ENCODE measurements at places on chromosomes 2 and 18.

DNA sequence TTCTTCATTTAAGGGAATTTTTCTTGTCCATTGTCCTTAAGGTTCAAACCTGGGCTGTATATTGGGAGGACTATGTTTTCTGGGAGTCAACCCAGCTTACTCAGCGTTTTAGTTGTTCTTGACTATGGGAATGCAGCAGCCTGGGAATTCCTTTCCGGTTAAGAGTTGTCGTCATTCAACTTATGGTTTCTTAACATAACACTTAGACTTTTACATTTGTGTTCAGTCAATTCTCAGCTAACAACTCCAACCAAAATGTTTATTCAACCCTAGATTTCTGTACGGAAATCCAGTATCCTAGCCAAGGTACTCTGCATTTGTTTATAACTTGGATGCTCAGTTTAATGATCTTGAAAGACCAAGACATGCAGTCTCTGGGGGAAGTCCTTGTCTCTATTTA is 960.9 kb downstream of the CBLN2 start:
- H3K27ac ChIP-seq, result no peak overlapping the region
- DNase-seq, result no peak
- H3K4me3 ChIP-seq, result no peak overlapping the region
- H3K4me1 ChIP-seq, result no peaks in the 10 kb centered on the region
- no peaks in the 10 kb centered on the region for H3K36me3 ChIP-seq

- DNase-seq, result no peak
- no peak overlapping the region for H3K27ac ChIP-seq
- peaks cover 32% of the 10 kb centered on the region for H3K4me1 ChIP-seq
- H3K4me3 ChIP-seq, result no peak overlapping the region
- H3K36me3 ChIP-seq, result no peaks in the 10 kb centered on the region
Observed at GRCh38 chr2:118124288-118124891, 36.1 kb downstream of the INSIG2 start.

GRCh38 chr2:171178993-171179392 is 18.3 kb upstream of the TLK1 start:
- peaks cover 17% of the 10 kb centered on the region for H3K4me1 ChIP-seq
- H3K27me3 ChIP-seq, result no peaks in the 10 kb centered on the region
- no peak overlapping the region for H3K4me3 ChIP-seq
- no peaks in the 10 kb centered on the region for H3K36me3 ChIP-seq
- no peak for DNase-seq

GRCh38 chr2:180115675-180116074 is 108.6 kb upstream of the CWC22 start:
- DNase-seq, result no peak
- H3K27me3 ChIP-seq, result no peaks in the 10 kb centered on the region
- H3K36me3 ChIP-seq, result no peaks in the 10 kb centered on the region
- no peak overlapping the region for H3K27ac ChIP-seq
- no peak overlapping the region for H3K4me3 ChIP-seq

DNA sequence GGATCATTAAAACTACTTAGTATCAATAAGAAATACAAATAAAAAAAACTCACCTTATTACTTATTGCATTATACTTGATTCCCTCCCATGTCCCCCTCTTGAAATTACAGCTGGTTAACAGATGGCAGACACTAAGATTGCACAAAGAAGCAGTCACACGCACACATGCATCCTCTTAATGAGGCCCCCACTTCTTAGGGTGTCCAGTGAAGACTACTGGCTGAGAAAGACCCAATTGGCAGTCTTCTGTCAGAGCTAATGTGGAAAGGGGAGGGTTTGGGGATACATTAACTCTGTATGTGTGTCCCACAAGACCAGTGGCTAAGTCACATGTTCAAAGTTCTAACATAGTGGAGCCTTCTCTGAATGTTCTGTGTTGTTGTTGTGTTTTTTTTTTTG is 210.7 kb downstream of the MTX2 start:
- H3K27me3 ChIP-seq, result peaks cover 13% of the 10 kb centered on the region
- no peak overlapping the region for H3K4me3 ChIP-seq
- H3K36me3 ChIP-seq, result no peaks in the 10 kb centered on the region
- no peak overlapping the region for H3K27ac ChIP-seq
- 0 out of 2 replicates have a peak, but pooled peaks cover 10% of the 10 kb centered on the region for H3K4me1 ChIP-seq

DNA sequence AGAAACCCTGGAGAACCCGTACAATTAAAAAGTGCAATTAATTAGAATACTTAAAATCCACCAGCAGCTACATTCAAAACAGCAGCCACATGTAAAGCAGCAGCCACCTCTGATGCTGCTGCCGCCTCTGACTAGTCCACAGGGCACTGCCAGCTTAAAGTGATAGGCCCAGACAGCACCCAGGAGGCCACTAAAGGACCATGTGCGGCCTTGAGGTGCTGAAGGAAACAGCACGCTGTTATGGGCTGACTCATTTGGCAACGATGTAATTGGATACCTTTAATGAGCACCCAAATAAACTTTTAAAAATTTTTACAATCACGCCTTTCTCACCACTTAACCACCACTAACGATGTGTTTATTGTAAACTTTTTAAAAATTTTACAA is 209.3 kb upstream of the NCKAP5 start:
- no peak overlapping the region for H3K4me3 ChIP-seq
- DNase-seq, result no peak
- peaks cover 5% of the 10 kb centered on the region for H3K27me3 ChIP-seq
- H3K27ac ChIP-seq, result no peak overlapping the region
- H3K4me1 ChIP-seq, result peaks cover 9% of the 10 kb centered on the region

GRCh38 chr2:136126021-136126420 is 8.1 kb upstream of the CXCR4 start:
- no peaks in the 10 kb centered on the region for H3K4me1 ChIP-seq
- no peaks in the 10 kb centered on the region for H3K27me3 ChIP-seq
- no peaks in the 10 kb centered on the region for H3K36me3 ChIP-seq
- peak; percentile 5 for DNase-seq
- no peak overlapping the region for H3K27ac ChIP-seq
- H3K4me3 ChIP-seq, result no peak overlapping the region

DNA sequence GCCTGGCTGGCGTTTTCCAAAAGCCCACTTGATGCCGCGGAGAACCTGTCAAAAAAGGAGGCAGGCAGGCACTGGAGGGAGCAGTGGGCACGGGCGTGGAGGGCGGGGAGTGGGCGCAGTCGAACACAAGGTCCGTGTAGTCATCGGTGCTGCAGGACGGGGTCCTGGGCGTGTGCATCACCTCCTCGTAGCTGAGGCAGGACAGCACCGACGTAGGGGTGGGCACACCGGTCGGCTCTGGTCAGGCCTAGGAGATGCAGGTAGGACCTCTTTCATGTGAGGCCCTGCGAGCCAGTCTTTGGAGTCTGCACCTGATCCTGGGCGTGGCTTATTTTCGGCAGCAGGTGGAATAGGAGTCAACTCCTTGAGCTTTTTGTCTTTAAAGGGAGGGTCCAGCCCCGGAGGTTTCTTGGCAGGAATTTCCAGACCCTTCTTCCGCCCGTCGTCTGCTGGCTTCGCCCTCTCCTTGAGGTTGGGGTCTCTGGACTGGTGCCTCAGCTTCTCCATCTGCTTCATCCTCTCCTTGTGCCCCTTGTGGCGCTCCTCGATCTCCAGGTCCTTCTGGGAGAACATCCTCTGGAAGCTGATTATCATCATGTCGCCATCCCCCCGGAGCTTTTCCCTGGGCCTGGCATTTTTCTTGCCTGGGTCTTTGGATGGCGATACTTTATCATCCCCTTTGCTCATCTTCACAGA is 892.5 kb upstream of the LRRTM1 start:
- no peak overlapping the region for H3K27ac ChIP-seq
- H3K4me1 ChIP-seq, result no peaks in the 10 kb centered on the region
- H3K4me3 ChIP-seq, result no peak overlapping the region
- H3K27me3 ChIP-seq, result no peaks in the 10 kb centered on the region
- H3K36me3 ChIP-seq, result no peaks in the 10 kb centered on the region

- no peak for DNase-seq
- no peaks in the 10 kb centered on the region for H3K36me3 ChIP-seq
- 0 out of 3 replicates have a peak, but pooled peaks cover 3% of the 10 kb centered on the region for H3K27me3 ChIP-seq
Observed at GRCh38 chr2:197838579-197838978, 34.2 kb downstream of the PLCL1 start.

DNA sequence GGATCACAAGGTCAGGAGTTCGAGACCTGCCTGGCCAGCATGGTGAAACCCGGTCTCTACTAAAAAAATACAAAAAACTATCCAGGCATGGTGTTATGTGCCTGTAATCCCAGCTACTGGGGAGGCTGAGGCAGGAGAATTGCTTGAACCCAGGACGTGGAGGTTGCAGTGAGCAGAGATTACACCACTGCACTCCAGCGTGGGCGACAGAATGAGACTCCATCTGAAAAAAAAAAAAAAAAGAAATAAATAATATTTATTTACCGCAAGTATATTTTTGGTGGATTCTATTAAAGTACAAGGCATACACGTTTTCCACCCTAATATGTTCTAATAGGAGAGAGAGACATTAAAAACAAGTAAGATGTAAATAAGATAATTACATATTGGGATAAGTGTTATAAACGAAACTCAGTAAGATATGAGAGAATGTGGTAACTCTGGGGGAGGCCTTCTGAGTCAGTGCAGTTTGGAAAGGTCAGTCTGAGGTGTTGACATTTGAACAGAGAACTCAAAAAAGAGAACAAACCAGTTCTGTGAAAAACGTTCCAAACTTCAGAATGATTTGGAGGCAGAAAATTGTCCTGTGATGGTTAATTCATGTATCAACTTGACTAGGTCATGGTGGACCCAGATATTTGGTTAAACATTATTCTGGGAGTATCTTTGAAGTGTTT is 8.8 kb upstream of the POLI start:
- H3K4me3 ChIP-seq, result no peak overlapping the region
- no peaks in the 10 kb centered on the region for H3K27me3 ChIP-seq
- peaks cover 70% of the 10 kb centered on the region for H3K4me1 ChIP-seq
- H3K36me3 ChIP-seq, result no peaks in the 10 kb centered on the region

- no peak for DNase-seq
- no peak overlapping the region for H3K27ac ChIP-seq
- no peaks in the 10 kb centered on the region for H3K36me3 ChIP-seq
- H3K4me3 ChIP-seq, result no peak overlapping the region
- H3K27me3 ChIP-seq, result no peaks in the 10 kb centered on the region
- H3K4me1 ChIP-seq, result no peaks in the 10 kb centered on the region
Observed at GRCh38 chr2:136436936-136437335, 319.0 kb upstream of the CXCR4 start.

- no peaks in the 10 kb centered on the region for H3K36me3 ChIP-seq
- H3K27me3 ChIP-seq, result no peaks in the 10 kb centered on the region
- H3K27ac ChIP-seq, result no peak overlapping the region
- DNase-seq, result no peak
- H3K4me3 ChIP-seq, result no peak overlapping the region
Observed at GRCh38 chr2:189232759-189233406, 53.3 kb upstream of the COL5A2 start.

GRCh38 chr2:49294225-49294624 is 139.9 kb upstream of the FSHR start:
- no peak for DNase-seq
- H3K4me3 ChIP-seq, result no peak overlapping the region
- no peaks in the 10 kb centered on the region for H3K27me3 ChIP-seq
- H3K36me3 ChIP-seq, result no peaks in the 10 kb centered on the region
- no peaks in the 10 kb centered on the region for H3K4me1 ChIP-seq

DNA sequence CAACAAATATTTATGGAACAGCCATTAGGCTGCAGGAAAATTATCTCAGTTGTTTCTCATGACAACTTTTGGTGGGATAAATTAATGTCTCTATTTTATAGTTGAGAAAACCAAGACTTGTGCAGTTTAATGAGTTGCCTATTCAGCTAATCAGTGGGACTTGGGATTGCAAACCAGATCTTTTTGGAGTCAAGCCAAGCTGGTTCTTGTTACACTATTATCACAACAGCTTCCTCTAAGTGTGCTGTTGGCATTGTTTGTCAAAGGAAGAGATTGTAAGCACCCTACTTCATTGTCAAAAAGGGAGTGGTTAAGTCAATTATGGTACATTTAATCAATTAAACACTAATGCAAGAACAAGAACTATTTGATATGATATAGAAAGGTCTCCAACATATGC is 119.2 kb downstream of the PAX3 start:
- H3K4me1 ChIP-seq, result no peaks in the 10 kb centered on the region
- H3K27me3 ChIP-seq, result no peaks in the 10 kb centered on the region
- no peaks in the 10 kb centered on the region for H3K36me3 ChIP-seq
- DNase-seq, result no peak

DNA sequence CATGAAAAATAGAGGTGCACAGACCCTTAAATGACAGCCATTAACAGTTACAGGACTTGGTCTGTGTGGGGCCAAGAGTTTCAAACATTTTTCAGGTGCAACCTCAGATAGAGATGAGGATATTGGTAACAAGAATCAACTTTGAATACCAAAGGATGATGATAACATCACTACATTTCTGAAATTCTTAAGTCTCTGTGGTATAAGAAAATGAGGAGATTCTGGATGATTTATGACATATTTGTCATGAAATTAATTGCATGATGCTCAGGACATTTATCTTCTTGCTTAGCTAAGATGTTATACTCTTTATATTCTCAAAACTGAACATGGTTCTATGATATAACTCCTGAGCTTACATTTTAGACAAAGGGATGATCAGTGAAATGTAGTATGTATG is 471.8 kb upstream of the CWC22 start:
- H3K36me3 ChIP-seq, result no peaks in the 10 kb centered on the region
- H3K27ac ChIP-seq, result no peak overlapping the region
- no peak overlapping the region for H3K4me3 ChIP-seq
- H3K4me1 ChIP-seq, result no peaks in the 10 kb centered on the region

DNA sequence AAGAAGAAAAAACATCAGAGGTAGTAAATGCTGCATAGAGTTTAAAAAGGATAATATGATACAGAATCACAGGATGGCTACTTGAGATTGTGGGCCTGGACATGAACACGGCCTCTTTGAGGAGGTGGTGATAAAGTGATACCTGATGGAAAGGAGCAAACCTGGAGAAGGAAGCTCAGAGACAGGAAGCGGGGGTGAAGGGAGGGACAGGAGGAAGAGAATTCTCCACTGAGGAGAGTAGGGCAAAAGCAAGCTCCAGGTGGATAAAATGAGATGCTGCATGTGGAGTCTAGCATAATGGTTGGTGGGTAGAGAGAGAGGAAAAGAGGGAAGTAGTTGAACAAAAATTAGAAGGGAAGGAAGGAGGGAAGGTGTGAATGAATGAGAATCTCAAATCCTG is 77.0 kb upstream of the GALNT3 start:
- H3K27me3 ChIP-seq, result no peaks in the 10 kb centered on the region
- H3K4me1 ChIP-seq, result peaks cover 13% of the 10 kb centered on the region
- peaks cover 3% of the 10 kb centered on the region for H3K36me3 ChIP-seq
- no peak for DNase-seq
- H3K27ac ChIP-seq, result no peak overlapping the region
- H3K4me3 ChIP-seq, result no peak overlapping the region

GRCh38 chr2:157593411-157593810 is 35.3 kb downstream of the ACVR1C start:
- H3K36me3 ChIP-seq, result no peaks in the 10 kb centered on the region
- H3K4me3 ChIP-seq, result no peak overlapping the region
- no peak for DNase-seq
- H3K27me3 ChIP-seq, result no peaks in the 10 kb centered on the region
- H3K4me1 ChIP-seq, result no peaks in the 10 kb centered on the region
